ENCODE measurements at places on chromosomes 11 and 22.

GRCh38 chr22:46763051-46763705, 728 bp downstream of the TBC1D22A start:
- DNase-seq: no peak

GRCh38 chr22:24095826-24096757, 85.0 kb downstream of the CABIN1 start:
- no peak for DNase-seq

DNA sequence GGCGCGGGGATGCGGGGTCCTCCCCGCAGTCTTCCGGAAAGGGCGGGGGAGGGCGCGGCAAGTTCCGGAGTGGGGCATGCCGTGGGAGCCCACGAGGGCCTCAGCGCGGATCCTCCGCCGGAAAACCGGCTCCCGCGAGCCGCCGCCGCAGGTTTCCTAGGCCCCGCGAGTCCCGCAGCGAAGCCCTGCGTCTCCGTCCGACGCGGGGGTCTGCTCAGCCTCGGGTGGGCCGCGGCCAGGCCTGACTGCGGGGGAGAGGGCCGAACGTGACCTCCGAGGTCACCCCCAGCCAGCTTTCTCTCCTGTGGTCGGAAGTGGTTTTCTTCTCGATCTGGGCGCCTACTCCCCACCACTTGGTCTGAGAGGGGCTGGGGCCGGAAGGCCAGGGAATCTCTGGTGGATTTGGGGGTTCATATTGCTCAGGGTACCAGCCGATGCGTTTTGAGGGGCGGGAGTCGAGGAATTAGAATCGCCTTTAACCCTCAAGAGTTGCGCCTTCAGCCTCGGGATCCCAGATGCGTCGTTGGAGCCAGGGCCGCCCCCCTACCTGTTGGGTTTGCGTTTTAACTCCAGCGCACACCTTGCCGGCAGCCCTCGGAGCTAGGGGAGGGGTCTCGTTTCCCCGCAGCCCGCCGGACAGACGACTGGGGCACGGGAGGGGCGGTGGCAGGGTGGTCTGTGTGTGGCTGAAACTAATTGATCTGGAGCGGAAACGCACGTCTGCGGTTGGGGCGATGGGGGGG, 3.6 kb upstream of the CCND1 start:
- DNase-seq: no peak

DNA sequence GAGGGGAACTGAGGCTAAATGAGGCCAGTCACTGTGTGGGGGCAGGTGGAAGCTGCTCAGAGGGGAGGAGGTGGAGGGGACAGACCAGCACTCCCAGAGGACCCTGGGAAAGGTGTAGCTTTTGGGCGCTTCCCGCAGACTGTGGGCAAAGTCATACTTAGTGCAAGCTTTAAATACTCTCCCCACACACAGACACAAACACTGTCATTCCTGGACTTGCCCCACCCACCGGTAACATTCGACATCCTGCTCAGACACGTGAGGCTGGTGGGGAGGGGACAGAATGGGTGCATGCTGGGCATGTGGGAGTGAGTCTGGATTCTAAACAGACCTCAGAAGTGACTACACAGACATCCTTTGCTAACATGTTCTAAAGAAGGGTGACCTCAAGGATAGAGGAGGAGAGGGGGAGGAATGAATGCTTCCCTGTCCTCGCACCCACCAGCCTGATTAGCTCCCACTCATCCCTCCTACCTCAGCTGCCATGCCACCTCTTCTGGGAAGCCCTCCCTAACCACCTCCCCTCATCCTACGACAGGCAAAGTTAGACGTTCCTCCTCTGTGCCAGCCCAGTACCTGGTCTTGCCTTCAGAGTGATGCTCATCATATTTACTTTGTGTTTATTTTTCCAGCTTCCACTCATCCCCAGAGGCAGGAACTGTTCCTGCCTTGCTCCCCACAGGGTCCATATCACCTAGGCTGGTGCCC, 22.2 kb downstream of the TSKU start:
- DNase-seq: no peak

DNA sequence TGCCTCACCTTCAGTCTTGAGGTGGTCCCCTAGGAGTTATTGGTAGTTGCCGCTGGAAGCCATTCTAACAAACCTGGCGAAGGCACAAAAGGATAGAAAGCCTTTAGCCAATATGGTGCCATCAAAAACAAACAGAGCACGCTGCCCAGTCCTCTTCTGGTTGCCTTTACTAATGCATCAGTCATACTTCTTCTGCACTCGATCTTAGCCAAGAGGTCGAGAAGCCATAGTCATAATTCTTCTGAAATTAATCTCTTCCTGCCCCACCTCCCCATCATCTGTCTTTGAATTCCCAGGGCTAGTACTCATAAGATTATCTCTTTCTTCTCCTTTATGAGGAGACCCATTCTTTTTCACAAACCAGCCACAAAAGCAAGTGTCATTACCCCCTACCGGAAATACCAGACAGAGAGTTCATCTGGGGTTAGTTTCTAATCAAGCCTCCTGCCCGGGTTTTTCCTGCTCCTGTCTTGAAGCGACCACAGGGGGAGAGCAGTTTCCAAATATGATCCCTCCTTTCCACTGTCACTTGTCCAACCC, 21.4 kb upstream of the EHF start:
- DNase-seq: peak; percentile 45

GRCh38 chr22:44248926-44249325, 63.8 kb downstream of the SHISAL1 start:
- no peak for DNase-seq

DNA sequence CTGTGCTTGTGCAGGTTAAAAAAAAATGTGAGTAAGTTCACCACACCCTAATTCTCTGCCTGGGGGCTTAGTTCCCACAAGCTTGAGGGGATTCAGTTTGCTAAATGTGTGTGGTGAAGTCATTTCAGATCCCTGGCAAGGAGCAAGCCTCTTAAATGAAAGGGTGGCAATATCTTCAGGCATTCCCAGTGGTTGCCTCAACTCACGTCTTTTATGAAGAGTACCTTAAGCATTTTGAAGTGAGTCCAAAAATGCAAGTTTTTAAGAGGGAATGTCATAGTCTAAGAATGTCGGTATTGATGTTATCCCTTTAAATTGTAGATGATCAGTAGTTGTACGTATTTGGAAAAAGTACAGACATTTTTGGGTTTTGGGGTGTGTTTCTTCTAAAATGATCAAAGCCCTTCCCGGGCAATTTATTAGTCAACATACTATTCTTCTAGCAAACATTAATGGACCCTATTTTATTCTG, 4.9 kb downstream of the TCP11L1 start:
- peak; percentile 58 for DNase-seq

GRCh38 chr11:126603486-126603885, 248.0 kb downstream of the ST3GAL4 start:
- DNase-seq: no peak

DNA sequence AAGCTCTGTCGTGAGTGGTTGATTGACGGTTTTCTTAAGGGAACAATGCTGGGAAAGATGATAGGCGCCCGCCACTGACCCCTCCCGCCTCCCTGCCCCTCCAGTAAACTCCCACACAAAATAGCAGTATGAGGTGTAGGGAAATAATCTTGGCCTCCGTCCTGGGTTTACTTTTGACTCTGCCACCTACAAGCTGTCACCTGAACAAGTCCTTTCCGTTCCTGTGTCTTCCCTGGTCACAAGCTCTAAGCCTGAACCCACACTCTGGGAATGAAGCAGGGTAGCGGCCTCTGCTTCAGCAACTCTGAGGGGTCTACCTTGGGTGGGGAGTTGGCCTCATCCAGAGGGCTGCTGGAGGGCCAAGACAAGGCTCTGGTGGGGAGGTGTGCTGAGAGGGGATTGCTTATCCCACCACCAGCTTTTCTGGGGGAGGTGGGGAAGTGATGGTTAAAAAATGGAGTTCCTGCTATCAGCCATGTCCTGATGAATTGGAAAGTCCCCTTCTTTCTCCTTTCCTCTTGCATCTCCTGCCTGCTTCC, 87.8 kb downstream of the CEP164 start:
- DNase-seq: no peak

DNA sequence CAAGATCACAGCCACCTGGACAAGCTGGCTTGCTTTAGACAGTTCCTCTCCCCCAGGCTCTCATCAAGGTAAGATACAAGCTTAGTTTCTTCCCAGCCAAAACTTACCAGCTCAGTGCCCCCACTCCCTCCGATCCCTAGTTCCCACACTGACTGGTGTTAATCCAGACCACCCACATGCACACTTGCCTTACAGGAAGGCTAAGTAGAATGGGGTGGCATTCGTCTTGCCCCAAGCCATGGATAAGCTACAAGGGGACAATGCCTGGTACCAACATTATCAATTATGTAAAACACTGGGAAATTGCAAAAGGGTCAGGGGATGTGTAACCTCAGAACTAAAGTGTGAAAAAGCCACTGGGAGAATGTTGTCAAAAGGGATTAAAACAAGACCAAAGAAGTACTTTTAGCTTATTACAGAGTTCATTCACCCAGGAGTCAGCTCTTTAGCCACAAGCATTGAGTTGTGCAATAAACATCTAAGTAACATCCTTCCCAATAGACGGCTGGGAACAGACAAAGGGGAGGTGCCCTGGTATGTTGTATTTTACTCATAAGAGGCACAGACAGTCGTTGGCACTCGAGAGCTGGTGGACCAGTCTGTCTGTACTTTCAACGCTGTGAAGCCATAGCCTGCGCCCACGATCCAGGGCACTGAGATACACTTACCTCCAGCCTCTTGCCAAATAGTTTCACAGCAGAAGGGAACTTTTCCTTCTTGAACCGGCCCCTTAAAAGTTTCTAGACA, 1.1 kb downstream of the DHCR7 start:
- no peak for DNase-seq

Data from T1000 (cell line).